ENCODE measurements at places on chromosomes 3 and 15.

DNA sequence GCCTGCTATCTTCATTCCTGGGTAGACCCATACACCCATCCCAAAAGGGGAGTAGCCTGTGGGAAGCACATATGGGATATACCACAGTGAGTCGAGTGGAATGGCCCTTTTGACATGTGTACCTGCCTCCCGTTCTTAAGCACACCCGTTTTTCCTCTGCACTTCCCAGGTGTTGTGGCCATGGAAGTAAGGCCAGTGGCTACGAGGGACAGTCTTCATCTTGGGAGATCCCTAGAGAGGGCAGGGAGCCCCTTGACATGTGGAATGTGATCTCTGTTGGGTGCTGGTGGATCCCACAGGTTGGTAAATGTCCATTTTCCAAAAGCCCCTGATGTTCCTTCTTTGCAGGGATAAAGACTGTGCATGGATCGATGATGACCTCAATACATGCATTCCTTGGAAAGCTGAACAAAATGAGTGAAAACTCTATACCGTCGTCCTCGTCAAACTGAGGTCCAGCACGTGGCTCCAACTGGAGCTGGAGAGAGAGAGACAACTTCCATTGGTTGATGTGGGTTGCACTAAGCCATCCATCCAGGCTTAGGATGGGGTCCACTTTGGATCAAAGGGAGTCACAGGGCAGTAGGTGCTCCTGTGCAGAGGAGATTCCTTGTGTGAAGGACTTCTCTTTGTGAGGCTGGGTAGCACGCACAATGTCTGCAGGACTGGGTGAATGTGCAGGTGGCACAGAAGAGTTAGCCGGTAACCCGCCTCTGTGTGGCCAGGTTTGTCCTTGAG lies 136.8 kb downstream of the SNRPN start:
- no peak for DNase-seq

DNA sequence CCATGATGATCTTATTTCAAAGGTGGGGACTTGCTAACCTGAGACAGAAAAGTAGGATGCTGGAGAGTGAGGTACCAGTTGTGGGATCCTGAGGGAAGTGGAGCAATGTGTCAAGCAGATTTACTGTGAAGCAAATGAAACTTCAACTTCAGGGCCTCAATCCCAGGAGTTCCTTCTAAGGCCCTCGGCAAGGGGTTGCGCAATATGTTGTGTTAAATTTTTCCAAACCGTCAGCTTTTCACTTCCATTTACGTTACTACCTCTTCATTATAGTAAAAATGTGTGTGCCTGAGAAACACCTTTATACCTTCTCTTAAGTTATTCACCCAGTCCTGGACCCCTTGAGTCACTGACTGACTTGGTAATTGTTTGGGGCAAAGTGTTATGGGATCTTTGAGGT lies 42.5 kb upstream of the KCNH8 start:
- DNase-seq: no peak

DNA sequence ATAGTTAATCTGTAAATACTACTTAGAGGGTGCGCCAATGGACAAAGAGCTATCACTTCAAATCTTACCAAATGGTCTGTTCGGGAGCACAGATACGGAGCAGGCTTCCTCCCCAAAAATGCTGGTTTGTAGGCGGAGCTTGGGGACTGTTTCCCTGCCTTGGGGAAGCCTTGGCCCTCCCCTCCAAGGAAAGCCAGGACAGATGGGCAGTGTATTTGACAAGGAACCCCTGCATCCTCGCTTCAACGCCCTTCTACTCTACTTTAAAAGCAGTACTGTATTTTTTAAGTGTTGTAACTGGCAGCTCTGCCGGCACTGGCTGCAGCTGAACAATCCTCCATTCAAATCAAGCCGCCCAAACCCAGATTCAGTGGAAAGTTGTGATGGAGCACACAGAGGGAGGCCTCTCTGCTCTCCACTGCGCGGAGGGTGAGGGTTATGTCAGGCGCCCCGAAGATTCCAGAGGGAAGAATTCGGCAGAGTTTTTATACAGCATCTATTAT lies 83.1 kb upstream of the FNDC3B start:
- no peak for DNase-seq

DNA sequence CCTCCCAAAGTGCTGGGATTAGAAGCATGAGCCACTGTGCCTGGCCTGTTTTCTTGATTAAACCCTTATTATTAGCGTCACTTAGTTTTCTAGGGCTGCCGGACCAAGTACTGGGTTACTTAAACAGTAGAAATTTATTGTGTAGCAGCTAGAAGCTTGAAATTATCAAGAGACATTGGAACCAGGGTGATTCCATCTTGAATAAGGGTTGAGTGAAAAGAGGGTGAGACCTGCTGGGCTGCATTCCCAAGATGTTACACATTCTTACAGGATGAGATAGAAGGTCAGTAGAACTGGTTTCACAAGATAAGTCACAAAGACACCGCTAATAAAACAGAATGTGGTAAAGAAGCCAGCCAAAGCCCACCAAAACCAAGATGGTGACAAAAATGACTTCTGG lies 18.6 kb upstream of the FSTL1 start:
- DNase-seq: no peak

DNA sequence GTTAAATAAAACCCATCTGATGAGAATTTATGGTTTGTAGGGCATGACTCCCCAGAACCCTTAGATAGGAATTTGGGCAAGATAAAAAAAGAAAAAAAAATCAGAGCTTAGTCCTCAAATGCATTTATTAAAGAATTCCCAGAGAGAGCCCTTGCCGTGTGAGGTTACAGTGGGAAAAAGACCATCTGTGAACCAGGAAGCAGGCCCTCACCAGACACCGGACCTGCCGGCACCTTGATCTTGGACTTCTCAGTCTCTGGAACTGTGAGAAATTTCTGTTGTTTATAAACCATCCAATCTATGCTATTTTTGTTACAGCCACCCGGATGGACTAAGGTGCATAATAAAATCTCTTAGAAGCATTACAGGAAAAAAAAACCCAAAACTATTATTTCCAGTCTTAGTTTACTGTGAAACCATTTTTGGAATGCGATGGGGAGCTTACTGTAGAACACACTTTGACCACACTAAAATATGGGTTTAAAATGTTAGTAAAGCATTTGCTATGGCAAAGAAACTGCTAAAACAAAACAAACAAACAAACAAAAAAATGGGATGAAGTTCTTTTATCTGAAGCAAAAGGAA lies 72.2 kb downstream of the LEKR1 start:
- DNase-seq: no peak

DNA sequence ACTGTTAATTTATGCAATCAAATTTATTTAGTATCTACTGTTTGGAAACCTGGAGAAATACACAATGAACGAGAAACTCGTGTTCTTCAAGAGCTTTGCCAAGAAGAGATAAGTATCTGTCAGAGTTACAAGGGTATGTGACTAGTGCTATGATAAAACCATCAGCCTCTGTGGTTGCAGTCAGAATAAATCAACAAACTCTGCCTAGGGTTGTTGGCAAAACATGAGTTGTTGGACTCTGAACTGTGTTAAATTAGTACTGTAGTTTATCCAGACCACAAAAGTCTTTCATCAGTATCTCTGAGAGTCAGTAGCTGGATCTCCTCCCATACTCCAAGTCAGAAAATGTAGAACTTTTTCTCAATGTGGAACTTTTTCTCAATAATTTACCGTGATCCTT lies 918.4 kb downstream of the NAALADL2 start:
- DNase-seq: no peak

DNA sequence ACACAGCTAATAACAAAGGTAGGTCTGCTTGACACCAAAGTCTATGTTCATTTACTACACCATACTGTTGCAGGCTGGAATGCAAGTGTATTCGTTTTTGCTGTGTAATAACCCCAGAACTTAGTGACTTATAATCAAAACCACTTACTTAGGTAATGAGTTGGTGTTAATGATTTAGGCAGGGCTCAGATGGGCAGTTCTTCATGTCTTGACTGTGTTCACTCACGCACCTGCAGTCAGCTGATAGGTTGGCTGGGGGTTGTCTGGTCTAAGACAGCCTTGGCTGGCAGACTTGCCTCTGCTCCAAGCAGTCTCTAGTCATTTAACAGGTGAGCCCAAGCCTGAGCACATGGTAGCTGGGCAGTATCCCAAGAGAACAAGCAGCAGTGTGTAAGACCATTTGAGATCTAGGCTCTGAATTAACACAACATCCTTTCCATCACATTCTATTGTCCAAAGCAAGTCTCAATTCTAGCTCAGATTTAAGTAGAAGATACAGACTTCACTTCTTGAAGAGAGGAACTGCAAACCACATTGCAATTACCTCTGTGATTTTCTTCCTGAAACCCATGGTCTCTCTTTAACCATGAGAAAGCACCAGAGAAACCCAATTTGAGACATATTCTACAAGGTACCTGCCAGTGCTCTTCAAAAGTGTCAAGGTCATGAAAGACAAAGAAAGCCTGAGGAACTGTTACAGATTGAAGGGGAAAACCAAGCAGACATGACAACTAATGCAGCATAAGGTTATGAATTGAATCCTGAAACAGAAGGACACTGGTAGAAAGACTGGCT lies 13.3 kb upstream of the DCLK3 start:
- no peak for DNase-seq

GRCh38 chr3:133835961-133836360 lies 30.3 kb downstream of the SRPRB start:
- no peak for DNase-seq

DNA sequence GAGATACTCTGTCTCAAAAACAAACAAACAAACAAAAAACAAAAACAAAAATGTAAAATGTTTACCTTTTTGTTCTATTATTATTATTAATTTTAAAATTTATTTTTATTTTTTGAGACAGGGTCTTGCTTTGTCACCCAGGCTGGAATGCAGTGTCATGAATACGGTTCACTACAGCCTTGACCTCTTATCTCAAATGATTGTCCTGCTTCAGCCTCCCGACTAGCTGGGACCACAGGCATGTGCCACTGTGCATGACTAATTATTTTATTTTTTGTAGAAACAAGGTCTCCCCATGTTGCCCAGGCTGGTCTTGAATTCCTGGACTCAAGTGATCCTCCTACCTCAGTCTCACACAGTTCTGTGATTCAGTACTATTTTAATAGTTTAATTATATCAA lies 5.7 kb upstream of the SLC25A26 start:
- DNase-seq: no peak

GRCh38 chr3:197487911-197488391 lies 67.8 kb downstream of the BDH1 start:
- no peak for DNase-seq

DNA sequence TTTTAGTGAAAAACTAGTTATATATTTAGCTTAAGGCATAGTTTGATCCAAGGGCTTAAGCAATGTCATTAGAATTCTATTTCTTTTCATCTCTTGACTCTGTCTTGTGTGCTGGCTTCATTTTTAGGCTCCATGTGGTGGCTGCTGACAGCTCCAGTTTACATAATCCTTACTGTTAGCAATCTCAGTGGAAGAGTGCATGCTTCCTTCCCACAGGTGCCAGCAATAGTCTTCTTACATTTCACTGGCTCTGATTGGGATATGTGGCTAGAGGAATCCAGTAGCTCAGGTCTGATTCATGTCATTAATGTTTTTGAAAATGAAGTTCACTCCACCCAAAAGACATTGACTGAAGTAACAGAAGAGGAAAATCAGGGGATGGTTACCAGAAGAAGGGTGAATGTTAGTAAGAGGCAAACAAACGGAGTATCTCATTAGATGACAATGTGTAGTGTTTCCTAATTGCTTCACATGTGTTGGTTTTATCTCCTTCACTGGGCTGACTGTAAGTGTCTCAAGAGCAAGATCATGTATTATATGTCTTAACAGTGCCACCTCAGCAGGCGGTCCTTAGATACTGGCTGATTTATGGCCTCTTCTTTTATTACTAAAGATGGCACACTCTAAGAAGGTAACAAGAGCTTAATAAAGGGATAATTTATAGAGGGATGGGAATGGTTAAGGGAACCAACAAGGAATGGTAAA lies 25.6 kb upstream of the TCF12 start:
- DNase-seq: no peak

DNA sequence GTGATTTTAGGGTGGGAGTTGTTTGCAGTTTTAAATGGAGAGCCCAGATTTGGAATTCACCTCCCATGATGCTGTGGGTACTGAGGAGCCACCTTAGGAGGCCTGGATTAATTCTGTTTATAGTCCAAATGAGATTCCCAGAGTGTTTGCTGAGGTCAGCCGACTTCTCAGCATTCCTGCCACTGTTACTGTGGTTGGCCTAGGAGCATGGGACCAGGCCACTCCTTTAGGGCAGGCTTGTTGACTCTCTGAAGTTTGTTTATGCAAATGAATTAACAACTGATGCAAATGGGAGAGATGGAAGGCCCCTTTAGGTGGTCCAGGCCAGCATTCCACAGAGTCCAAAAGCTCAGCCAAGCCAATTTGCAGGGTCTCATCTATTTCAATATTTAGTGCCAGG lies 46.1 kb downstream of the CACNA2D3 start:
- DNase-seq: no peak

- no peak for DNase-seq
Measured at GRCh38 chr15:67605871-67606270, 63.4 kb downstream of the MAP2K5 start.

GRCh38 chr3:57942872-57943283 lies 65.3 kb upstream of the FLNB start:
- DNase-seq: no peak

- DNase-seq: no peak
Measured at GRCh38 chr3:88991496-88991895, 115.9 kb upstream of the EPHA3 start.

- no peak for DNase-seq
Measured at GRCh38 chr3:179750720-179751328, 98.0 kb downstream of the USP13 start.

DNA sequence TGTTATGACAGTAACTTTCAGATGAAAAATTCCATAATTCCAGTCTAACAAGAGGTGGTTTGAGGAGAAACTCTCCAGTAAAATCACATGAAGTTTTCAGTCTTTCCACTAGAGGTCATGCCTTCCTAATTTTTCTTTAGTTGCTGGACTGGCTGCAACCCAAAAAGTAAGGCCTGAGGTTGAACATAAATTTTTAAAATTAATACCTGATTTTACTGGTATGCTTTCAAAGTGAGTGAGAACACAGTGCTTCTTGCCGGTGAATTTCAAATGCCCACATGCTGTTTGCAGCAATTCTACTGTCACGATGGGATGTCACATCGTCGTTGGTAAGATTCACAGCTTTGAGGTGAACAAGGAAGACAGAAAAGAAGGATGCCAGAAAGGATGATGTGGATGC lies 89.0 kb upstream of the FGF12 start:
- no peak for DNase-seq

GRCh38 chr3:122615303-122615702 lies 37.9 kb downstream of the PARP15 start:
- DNase-seq: no peak
